Left ventricle myocardium superior (tissue), 1 donor: ENCODE measurements at places on chromosomes 1 and 21. TPM values are rescaled to one million over a fixed set of nuclear protein-coding genes. Genes with fewer than 3 reads are reported as not detected.
A peak's percentile ranks its signal among the peaks of the same experiment; 100 is the strongest.

GRCh38 chr1:235430991-235431390, 63.8 kb downstream of the TBCE start:
- no peak for DNase-seq

- peak; percentile 28 for DNase-seq
Observed at GRCh38 chr21:46421756-46422555, 36.7 kb upstream of the DIP2A start.

DNA sequence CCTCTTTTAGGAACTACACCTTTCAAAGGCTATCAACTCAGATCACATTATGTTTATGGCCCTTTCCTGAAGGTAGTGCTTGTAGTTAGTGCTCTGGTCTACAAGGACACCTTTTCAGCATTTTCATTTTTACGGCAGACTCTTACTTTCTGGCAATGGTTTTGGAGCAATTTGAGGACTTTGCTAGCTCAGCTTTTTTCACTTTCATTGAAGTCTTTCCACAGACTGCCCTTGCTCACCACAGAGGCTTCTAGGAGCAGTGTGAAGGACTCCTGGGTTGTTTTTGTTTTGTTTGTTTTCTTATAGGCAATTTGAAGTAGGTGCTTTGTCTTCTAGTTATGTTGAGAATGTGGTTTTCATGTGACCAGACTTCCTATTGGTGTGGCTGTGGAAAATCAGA, 43.1 kb downstream of the CD55 start:
- no peak for DNase-seq

- no peak for DNase-seq
Observed at GRCh38 chr1:193144999-193145398, 23.2 kb downstream of the CDC73 start.

DNA sequence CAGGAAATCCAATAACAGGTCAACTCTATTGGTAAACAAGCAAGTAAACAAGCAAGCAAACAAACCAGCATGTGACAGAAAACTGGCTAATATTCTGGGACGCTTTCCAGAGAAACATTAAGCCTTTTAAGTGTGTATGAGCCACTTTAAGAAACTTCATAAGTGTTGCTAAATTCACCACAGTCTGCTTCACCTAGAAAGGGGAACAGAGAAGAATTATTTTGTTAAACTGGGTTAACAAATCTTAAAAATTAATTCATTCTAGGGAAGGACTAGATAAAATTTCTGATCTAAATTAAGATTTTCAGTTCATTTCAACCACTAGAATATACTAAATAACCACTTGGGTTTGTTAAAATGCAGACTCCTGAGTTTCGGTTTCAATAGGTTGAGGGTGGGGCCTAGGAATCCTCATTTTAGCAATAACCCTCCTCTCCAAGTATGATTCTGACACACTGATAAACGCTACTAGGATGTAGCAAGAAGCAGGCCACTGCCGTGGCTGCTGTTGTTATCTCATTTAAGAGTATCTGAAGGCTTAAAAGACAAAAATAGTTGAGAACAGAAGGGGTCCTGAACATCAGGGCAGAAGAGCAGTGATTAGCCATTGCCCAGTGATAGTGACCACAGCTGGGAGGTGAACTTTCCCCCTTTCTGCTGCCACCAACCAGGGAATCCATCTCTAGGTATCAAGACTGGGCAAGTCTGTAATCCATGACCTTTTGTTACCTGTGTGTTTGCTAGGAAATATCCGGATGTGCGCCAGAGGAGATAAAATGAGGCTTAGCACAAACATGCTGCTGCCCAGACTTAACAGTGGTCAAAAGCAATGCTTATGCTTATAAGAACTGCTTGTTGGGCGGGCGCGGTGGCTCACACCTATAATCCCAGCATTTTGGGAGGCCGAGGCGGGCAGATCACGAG, 11.2 kb downstream of the CREG1 start:
- no peak for DNase-seq

- no peak for DNase-seq
Observed at GRCh38 chr21:31798842-31799704, 67.2 kb upstream of the SCAF4 start.

- no peak for DNase-seq
Observed at GRCh38 chr1:77632216-77632615, 50.2 kb downstream of the ZZZ3 start.

GRCh38 chr1:42923367-42924081, 35.1 kb downstream of the SLC2A1 start:
- no peak for DNase-seq

DNA sequence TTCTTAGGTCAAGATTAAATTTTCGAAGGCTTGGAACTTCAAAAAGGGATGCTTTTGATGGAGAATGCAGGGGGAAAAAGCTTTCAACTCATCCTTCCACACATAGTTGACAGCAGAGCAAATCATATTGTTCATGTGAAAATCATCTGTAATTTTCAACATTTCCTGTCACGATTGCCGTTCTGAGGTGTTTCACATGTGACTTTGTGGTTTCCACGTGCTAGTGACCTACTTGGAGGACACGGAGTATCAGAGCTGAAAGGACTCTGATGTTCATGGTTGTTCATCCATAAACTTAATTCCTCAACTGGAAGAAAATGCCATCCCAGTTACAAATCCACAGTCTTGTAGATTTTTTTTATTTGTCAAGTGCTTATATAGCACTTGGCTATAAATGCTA, 79.1 kb downstream of the ZP4 start:
- DNase-seq, result no peak

DNA sequence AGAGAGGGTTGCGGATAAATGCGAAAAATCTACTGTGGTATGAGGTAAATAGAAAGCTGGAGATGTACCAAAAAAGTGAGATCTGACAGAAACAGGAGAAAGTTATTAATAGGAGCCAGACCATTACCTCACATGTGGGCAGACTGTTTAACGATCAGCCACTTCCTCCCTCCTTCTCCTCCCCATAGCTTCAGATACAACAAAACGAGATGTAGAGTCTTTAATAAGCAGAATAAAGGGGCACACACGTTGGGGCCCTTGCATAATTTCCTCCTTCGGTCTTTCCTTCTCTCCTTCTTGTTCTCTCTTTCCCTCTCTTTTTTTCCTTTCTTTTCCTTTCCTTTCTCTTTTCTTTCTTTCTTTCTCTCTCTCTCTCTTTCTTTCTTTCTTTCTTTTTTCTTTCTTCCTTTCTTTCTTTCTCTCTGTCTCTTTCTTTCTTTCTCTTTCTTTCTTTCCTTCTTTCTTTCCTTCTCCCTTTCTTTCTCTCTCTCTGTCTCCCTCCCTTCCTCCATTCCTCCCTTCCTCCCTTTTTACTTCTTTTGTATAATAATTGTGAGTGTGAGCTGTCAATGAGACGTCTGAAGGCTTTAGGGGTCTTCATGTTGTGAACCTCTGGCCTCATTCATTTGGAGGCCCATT, 242.1 kb downstream of the GRIK1 start:
- no peak for DNase-seq

- DNase-seq, result no peak
Observed at GRCh38 chr1:33966346-33967141, 102.7 kb downstream of the HMGB4 start.

DNA sequence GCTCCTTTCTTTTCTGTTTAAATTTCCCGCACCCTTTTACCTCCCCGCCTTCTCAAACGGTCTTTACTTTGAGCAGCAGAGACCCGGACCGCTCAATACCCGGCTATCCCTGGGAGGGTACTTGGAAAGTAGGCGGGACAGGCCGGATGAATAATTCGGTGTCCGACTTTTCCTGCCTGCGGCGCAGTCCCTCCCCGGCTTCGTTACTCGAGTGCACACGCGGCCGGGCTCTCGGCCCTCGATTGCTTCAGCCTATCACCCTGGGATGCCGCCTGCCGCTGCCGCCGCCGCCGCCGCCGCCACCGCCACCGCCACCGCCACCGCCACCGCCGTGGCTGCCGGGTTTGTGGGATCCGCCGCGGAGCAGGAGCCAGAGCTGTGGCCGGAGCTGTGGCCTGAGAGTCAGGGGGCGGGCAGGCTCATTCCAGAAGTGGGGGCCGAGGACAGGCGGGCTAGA, 382 bp upstream of the RASAL2 start:
- DNase-seq, result peak; percentile 94

GRCh38 chr1:224510880-224511645, 76.5 kb upstream of the WDR26 start:
- no peak for DNase-seq

GRCh38 chr1:232130815-232131480, 499.0 kb downstream of the SIPA1L2 start:
- DNase-seq, result no peak

GRCh38 chr1:145545055-145545454, 62.7 kb upstream of the GPR89A start:
- no peak for DNase-seq

- DNase-seq, result no peak
Observed at GRCh38 chr21:14260174-14260764, 44.3 kb downstream of the RBM11 start.

- DNase-seq, result no peak
Observed at GRCh38 chr1:108591466-108591865, 31.6 kb downstream of the EEIG2 start.

GRCh38 chr1:204971517-204972336, 71.3 kb upstream of the CNTN2 start:
- DNase-seq, result no peak

DNA sequence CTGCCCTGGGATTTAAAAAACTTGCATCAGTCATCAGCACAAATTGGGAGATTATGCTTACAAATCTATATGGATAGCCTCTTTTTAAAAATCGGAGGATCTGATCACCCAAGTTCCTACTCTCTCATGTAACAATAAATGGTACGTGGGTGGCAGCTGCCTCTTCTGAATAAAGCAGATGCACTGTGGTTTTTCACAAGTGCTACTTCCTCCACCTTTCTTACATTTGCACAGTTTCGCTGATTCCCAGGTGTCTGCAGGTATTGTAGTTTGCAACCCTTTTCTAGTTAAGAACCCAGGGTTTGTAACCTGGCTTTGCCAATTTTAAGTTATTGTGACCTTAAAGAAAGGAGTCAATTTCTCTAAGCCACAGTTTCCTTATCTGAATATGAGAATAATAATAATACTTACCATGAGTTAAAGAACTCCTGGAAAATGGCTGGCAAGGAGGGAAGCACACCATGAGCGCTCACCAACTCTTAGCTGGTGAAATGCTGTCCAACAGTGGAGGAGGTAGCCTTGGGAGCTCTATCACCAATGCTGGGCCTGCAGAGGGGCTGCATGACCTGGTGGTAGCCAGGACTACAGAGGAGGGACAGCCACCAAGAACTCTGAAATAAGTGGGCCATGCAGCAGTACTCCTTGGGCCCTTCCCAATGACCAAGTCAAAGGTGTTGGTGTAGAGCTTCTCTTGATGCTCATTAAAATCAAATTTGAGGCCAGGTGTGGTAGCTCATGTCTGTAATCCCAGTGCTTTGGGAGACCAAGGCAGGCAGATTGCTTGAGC, 30.2 kb upstream of the KCNA2 start:
- DNase-seq, result no peak

DNA sequence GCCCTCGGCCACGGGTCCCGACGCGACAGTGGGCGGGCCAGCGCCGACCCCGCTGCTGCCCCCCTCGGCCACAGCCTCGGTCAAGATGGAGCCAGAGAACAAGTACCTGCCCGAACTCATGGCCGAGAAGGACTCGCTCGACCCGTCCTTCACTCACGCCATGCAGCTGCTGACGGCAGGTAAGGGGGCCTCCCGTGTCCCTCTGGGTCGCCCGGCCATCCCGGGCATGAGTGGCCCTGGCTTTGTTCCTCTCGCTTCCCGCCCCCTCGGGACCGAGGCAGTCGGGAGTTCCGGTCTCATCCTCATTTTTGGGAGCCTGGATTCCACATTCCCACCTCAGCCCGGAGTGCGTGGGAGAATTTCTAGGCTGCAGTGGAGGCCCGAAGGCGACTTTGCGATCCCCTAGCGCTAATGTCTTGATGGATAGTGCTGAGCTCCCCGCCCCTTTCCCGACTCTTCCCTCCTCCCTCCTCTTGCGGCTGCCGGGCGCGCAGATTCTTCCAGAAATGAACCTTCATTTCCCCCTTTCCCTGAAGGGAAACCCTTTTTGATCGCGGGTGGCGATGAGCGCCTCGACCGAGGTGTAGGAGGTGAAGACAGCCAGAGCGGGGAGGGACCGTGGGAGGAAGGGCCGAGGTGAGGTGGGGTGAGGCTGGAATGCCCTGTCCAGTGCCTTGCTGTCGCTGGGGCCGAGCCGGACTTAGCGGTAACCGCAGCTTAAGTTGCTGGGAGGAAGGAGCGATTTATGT, 705 bp downstream of the KHDRBS1 start:
- peak; percentile 60 for DNase-seq

- DNase-seq, result no peak
Observed at GRCh38 chr1:186188736-186189135, 186.3 kb downstream of the TPR start.

DNA sequence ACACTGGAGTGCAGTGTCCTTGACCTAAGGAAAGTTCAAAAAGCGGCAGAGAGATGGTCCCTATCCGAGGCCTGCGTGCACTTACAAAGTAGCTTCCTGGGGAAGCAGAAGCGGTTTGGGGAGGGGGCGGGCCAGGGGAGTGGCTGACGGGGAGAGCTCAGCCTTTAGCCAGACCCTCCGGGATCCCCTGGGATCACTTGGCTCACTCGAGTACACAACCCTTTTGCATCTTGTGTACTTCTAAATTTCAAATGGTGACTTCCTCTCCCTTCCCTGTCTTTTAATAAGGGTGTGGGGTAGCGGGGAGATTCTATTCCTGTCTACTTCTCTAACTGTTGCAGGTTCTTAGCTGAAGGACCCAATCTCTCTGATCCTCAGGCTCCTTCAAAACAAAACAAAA, 18.1 kb upstream of the SNX27 start:
- no peak for DNase-seq

DNA sequence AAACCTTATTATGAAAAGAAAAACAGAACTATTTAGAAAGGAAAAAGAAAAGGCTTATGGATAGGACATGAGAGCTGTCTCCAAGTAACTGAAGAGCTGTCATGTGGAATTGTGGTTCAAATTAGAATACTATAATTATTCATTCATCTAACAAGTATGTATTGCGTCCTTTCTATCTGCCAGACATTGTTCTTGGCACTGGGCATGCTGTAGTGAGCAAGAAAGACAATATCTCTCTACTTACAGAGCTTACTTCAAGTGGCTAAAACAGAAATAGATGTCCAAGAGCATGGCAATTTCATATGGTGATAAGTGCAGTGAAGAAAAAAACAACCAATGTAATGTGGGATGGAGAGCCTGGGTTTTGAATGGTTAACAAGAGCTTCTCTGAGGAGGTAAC, 413.0 kb downstream of the DPYD start:
- DNase-seq, result no peak

DNA sequence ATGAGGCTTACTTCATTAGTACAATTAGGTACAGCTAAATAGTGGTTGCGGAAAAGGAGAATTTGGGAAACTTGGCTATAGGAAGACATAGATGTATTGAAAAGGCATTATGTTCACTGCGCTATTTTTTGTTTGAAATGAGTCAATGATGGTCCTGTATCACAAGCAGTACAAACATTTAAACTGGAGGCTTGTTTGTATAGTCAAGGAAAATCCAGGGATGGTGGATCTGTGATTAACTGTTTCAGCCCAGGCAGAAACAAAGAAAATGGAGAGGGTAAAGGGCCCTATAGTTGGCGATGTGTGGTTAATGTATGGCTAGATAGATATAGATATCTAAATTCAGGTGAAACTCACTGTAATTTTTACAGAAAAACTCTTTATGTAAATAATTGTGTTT, 79.9 kb downstream of the CLIC4 start:
- DNase-seq, result no peak

- DNase-seq, result no peak
Observed at GRCh38 chr1:217456261-217456660, 174.6 kb downstream of the GPATCH2 start.

The VASH2 gene
- total RNA-seq, result 1.0 TPM

The CCDC17 gene
- total RNA-seq, result 0.64 TPM

The ZBTB8A gene
- total RNA-seq, result 2.5 TPM

The PBX1 gene
- total RNA-seq, result 69.6 TPM

The B4GALT2 gene
- 35.6 TPM for total RNA-seq

The IL20 gene
- total RNA-seq, result not detected

The TTC24 gene
- total RNA-seq, result not detected

The IGSF3 gene
- total RNA-seq, result 11.7 TPM

The SHISAL2A gene
- not detected for total RNA-seq
